ENCODE measurements at places on chromosomes 5 and 9.

- no peak for DNase-seq
Observed at GRCh38 chr5:79392776-79393175, 121.2 kb downstream of the HOMER1 start.

DNA sequence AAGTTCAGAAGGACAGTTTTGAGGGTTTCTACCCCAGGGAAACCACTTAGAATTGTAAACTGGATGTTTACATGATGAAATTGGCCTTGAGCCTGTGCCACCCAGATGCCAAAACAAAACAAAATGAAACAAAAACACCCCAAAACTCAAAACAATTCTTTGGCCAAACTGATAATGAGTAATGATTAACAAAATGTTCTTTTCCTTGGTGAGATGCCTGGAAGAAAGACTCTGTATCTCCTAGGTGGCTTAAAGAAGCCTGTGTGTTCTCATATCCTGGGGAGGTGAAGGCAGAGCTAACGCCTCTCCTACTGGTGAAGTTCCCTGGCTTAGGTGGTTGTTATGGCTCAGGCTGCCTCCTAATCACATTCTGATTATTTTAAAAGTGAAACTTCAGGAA lies 120.5 kb downstream of the NPR3 start:
- no peak for DNase-seq

DNA sequence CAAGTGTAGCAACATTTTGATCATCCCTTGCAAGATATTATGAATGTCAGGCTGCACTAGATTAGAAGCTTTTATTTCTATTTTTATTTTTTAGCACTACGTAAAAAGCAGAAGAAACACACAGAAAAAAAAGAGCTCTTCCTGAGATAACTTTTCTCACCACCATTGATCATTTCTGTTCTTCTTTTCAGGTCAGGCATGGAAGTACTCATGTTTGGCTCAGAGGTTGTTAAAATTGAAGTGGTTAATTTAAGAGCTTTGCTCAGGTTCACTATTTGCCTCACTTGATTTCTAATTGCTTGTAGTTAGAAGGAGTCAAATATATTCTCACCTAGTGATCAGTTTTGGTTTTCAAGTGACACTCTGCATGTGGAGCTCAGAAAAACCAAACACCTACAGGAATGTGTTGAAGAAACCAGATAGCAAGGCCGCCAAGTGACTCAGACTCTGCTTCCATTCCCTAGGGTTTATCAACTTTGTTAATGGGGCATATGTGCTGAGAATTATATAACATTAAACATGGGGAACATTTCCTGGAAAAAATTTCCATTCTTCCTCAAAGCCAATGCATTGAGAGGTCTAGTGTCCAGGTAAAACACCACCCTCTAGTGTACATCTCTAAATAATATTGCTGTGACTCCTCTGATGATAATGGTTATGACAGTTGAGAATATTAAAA lies 679.8 kb downstream of the CETN3 start:
- DNase-seq = no peak

DNA sequence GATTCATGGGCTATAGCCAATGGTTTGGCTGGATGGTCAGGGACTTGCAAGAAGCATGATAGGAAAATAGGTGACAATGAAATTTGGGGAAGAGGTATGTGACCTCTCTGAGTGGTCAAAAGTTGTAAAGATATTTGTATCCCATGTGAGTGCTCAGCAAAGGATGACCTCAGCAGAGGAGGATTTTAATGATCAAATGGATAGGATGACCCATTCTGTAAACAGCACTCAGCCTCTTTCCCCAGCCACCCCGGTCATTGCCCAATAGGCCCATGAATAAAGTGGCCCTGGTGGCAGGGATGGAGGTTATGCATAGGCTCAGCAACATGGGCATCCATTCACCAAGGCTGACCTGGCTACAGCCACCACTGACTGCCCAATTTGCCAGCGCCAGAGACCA lies 138.4 kb upstream of the SPDL1 start:
- no peak for DNase-seq

DNA sequence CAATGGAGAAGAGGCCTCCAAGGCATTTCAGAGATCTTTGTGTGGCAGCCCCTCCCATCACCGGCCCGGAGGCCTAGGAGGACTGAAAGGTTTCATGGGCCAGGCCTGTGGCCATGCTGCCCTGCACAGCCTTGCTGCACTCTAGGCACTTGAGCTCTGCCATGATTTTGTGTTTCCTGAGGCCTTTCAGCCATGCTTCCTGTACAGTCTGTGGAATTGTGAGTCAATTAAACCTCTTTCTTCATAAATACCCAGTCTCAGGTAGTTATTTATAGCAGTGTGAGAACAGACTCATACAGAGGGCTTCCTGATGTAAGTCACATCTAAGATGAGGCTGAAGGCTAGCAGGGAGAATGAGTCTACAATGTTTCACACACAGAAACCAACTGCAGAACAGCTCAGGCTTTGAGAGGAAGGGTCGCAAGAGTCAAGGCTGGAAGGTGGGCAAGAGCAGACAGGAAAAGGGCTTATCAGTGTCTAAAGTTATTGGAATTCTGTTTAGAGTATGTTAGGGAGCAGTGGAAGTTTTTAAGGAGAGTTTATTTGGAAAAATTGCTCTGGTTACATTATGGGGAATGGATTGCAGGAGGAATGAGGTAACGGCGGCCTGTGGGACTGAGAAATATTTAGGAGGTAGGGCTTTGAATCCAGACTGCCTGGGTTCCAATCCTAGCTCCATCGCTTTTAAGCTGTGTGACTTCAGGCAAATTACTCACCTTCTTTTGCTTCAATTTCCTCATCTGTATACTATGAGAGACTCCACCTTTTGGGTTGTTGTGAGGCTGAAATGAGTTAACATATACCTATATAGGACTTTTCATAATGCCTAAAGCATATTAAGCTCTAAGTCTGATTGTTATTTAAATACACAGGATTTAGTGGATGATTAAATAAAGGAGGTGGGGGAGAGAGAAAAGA lies 291.2 kb downstream of the CWC27 start:
- DNase-seq = no peak

DNA sequence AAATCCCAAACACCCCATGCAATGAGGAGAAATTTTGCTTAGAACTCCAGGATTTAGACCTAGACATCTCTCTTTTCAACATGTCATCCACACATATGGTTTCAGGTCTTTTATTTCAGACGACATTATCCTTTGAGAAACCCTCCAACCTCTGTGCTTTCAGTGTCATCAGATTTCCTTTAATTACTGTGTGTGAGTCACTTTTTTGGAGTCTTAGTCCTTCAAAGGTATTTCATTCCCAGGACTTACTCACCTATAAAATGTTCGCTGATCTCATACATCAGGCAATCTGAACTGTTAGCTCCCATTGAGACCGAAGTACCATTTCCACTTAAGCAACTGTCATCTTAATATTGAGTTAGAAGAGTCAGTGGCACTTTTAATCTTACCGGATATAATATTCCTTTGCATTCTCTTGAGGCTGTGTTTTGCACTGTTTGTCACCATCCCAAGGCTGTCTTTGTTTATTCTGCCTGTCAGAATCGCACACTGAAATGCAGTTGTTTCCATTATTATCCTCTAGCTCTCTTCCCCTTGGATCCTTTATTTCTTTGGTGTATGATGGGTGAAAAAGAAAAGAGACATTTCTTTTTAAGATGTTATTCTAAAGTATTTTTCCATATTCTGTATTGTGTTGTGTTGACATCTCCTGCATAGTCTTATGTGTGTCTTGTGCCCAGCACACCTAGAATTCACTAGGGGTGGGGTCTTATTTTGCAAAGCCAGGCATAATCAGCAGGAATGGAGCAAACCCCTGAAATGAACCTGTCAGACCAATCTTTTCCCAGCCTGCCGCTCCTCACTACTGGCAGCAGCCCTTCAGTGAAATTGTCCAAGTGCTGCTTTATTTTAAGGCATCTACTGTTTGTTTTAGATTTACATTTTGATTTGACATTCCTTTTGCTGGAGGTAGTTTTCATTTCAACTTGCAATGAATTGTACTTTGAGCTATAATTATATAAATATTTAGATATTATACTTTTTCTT lies 155.4 kb downstream of the PAM start:
- no peak for DNase-seq

- no peak for DNase-seq
Observed at GRCh38 chr5:7852988-7853387, 2.1 kb upstream of the CFAP90 start.

DNA sequence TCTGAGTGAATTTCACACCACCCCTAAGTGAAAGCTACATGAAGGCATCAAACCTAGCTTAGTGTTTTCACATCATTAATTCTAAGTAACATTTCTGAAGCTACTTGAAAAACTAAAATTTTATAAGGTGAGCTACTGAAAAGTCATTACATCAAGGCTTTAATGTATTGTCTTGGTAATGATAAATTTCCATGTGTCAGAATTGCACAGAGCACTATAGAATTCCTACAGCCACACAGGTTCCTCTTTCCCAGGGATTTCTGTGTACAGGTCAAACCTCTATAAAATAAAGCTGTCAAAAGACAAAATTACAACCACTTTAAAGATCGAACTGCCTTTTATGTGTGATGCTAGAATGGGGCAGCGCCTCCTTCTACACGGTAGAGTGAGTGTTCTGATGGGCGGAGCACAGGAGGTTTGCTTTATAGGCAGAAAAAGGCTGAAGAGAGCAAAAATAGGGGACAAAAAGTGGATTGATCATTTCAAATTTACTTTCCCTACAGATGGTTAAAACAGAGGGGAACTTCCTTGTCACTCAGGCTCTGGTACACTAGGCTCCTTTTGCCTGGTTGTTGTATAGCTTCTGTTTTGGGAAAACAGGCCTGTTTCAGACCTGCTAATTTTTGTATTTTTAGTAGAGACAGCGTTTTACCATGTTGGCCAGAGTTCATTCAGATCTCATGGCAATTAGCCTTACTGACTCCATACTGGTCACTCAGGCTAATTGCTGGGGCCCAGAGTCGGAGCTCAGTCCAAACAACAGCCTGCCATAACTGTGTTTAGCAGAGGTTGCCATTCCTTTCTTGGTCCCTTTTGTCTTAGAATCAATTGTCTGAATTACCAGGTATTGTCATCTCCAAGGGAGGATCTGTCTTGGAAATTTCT lies 102.5 kb upstream of the BASP1 start:
- no peak for DNase-seq

GRCh38 chr9:34869390-34869789 lies 88.7 kb upstream of the PHF24 start:
- DNase-seq = no peak

- no peak for DNase-seq
Observed at GRCh38 chr9:89879701-89880100, 274.9 kb downstream of the GADD45G start.

GRCh38 chr5:65938256-65938655 lies 11.9 kb downstream of the ERBIN start:
- DNase-seq = no peak

DNA sequence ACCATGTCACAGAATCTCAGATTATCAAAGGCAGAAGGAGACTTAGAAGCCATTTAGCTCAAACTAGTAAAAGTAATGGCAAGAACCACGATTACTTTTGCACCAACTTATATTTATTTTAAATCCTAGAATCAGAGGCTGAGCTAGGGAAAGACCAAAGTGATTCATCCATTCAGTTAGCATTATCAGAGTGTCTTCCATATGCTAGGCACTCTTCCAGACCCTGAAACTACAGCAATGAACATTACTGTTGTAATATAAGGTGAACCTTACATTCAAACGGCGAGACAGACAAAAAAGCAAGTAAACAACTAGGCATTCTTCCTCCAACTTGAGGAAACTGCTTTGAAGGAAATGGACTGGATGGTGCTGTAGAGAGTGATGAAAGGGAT lies 7.9 kb downstream of the PDE6A start:
- DNase-seq = no peak

DNA sequence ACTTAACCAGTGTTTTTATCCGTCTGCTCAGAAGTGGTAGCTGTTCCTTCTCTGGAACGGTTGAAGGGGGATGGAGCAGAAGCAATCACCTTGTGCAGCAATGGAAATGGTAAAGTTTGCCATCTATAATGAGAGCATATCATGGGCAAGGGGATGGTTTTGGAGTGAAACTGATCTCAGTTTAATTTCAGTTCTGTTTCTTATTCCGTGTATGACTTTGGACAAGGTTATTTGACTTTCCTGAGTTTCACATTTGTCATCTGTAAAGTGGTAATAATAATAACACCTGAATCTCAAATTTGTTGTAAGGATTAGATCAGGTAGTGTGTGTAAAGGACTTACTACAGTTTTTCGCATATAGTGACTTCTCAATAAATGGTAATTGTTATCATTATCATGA lies 106.1 kb downstream of the PCSK1 start:
- no peak for DNase-seq

- DNase-seq = no peak
Observed at GRCh38 chr5:62167561-62168057, 138.4 kb upstream of the KIF2A start.

GRCh38 chr5:32165597-32165996 lies 8.5 kb downstream of the GOLPH3 start:
- DNase-seq = no peak

DNA sequence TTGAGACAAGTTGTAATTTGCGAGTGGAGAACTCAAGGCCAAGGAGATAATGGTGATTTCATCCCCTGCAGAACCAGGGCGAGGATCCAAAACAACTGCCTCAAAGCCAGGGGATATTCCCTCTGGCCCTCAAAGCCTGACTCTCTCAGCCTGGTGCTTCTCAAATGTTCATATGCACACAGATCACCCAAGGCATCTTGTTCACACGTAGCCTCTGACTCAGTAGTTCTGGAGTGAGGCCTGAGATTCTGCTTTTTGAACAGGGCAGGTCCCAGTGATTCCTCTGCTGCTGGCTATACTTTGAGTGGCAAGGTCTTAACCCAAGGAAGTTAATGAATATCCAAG lies 30.2 kb upstream of the WWC1 start:
- no peak for DNase-seq

- DNase-seq = no peak
Observed at GRCh38 chr5:172647352-172648012, 6.4 kb downstream of the NEURL1B start.

GRCh38 chr5:72760259-72760658 lies 56.2 kb upstream of the TNPO1 start:
- DNase-seq = no peak

DNA sequence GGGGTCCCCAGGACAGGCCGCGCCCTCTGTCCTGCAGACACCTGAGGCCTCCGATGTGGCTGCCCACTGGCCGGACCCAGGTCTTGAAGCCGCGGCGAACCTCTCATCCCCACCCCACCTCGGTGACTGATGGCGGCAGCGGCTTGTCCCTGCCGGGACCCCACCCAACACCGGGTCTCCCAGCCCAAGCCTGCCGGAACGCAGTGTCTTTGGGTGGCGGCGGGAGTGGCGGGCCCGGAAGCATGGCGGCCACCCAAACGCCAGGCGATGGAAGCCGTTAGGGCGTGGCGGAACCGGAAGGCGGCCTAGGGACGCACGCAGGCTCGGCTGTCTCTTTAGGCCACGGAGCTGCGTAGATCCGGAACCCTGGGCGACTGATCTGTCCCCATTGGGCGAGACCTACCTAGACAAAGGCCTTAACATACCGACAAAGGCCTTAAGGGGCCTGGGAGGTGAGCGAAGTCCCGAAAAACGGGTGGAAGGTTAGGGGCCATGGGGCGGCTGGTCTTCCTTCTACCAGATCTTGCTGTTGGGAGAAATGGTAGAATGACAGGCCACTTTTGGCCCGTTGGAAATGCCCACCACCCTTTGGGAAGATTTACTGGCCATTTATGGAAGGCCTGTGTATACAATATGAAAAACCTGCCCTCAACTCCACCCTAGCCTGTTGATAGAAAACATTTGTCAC lies 94.6 kb upstream of the SMC2 start:
- DNase-seq = no peak

Data from activated T-helper 1 cell treated with anti-CD3 and anti-CD28 coated beads, Interleukin-2, amount 50 U/mL, for 16 hours (primary cell).